ENCODE measurements at places on chromosomes 11 and 22.
A peak's percentile ranks its signal among the peaks of the same experiment; 100 is the strongest.

DNA sequence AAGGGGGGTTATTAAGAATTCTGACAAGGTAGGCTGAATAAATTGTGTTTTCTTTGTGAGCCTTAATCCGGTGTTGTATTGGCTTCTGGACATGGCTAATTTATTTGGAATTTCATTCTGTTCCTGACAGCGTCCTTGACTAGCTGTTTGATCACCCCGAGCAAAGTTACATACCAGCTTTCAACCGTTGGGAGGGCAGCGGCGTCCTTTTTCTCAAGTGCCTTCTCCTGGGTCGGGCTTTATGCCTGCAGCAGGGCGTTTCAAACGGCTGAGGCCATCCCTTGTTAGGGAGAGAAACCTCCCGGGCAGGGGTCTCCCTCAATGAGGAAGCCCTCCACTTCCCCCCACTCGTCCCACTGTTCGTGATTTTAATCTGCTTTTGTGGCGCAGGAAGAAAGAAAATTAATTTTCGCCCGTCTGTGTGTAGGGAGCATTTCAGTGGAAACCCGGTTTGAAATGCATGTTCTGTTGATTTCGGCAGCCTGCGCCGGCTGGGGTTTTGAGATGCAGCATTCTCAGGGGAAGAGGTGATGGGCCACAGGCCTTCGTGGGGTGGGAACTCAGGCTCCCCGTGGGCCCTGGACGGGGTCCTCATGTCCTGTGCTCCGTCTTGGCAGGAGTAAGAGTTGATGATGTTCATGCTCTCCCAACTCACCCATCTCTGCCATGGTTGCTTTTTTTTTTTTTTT is 2.9 kb upstream of the SMIM38 start:
- no peak for DNase-seq

DNA sequence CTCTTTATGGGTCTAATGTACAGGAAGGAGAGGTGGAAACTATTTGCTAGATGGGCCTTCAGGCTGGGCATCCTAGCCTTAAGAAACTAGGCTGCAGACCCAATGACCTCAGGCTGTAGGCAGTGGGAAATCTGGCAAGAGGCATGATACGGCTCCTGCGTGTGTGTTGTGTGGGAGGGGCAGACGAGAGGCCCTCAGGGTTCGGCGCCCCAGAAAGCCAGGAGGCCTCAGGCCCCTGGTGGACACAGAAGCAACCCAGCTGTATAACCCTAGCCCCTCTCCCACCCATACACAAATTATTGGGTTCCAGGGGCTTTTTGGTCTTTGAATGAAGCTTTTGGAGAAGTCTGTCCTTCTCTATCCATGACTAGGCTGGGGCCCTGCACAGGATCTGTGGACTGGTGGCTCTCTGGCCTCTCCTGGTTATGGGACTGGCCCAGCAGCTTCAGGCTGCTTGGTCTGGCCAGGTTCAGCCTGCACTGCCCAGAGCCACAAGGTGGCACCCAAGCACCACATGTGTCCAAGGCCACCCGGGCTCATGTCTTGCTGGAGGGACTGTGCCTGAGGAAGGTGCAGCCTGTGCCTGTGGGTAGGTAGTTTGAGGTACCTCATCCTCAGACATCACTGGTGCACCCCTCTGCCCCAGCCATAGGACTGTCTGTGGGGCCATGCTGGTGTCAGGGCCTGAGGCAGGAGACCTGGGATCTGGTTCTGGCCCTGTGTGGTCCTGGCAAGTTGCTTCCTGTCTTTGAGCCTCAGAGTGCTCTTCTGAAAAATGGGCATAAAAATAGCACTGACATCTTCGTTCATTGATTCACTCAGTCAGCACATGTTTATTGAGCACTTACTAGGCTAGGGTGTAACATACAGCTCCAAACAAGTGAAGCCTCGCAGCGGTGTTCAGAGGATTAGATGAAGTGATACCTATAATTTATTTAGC is 87.5 kb downstream of the RRM1 start:
- no peak for DNase-seq

DNA sequence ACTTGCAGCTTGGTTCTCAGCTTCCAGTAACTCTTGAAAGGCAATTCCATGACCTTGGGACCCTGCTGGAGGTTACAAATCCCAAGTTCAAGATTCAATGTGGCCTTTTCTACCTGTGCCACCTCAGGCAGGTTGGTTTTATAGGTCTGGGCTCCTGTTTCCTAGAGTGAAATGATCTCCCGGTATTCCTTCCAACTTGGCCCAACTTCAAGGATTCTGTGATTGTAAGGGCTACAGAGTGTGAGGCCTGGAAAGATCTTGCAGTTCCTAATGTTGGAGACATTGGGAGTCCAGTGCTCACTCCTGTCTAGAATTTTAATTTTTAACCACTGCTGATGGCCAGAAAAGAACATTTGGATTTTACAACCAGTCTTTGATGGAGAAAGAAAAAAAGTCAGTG is 91.6 kb downstream of the LDLRAD3 start:
- DNase-seq: no peak

DNA sequence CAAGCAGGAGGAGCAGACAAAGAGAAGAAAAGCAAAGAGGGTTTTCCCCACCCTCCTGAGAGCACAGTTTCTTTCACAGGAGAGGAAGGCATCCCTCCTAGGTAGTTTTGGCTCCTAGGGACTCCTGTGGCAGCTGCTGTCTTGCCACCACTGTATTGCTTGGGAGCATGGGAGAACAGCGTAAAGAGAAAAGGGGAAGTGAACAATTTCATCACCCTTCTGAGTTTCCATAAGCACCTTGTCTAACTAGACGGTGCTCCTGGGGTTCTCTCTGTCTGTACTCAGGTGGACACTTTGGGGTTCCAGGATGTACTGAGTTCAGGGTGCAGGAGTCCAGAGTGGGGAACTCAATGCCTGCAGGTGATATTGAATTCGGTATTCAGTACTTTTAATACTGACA is 1430.5 kb downstream of the TBC1D22A start:
- no peak for DNase-seq

- no peak for DNase-seq
These were observed 29.0 kb downstream of the NUP50 start for GRCh38 chr22:45192701-45193187.

- no peak for DNase-seq
These were observed 118.2 kb upstream of the SLC5A12 start for GRCh38 chr11:26839911-26840698.

- DNase-seq: no peak
These were observed 121.9 kb downstream of the ARHGAP42 start for GRCh38 chr11:100808904-100809491.

DNA sequence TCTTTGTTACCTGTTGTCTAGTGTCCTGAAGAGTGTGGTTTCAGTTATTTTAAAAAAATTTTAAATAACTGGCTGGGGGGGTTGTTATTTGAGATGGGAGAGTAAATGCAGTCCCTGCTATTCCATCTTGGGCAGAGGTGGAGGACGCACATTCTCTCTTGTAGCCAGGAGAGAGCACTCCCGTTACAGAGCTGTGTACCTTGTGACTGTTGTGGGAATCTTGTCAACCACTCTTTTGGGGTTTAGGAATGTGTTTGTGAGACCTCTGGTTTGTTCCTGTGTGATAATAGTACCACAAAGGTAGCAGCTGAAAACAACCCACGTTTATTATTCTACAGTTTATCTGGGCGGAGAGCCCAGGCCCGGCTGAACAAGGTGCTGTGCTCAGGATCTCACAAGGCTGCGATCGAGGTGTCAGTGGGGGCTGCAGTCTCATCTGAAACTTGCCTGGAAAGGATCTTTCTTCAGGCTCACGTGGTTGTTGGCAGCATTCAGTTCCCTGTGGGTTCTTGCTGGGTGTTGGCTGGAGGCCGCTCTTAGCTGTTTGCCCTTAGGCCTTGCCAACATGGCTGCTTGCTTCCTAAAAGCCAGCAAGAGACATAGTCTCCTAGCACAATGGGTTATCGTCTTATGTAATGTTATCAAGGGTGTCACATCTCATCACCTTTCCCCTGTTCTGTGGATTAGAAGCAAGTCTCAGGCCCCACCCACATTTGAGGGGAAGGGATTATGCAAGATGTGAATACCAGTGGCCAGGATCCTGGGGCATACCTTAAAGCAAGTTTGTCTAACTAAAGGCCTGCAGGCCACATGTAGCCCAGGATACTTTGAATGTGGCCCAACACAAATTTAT is 20.6 kb downstream of the IGHMBP2 start:
- peak; percentile 7 for DNase-seq

GRCh38 chr22:50684986-50685385 is 12.4 kb downstream of the SHANK3 start:
- DNase-seq: no peak

DNA sequence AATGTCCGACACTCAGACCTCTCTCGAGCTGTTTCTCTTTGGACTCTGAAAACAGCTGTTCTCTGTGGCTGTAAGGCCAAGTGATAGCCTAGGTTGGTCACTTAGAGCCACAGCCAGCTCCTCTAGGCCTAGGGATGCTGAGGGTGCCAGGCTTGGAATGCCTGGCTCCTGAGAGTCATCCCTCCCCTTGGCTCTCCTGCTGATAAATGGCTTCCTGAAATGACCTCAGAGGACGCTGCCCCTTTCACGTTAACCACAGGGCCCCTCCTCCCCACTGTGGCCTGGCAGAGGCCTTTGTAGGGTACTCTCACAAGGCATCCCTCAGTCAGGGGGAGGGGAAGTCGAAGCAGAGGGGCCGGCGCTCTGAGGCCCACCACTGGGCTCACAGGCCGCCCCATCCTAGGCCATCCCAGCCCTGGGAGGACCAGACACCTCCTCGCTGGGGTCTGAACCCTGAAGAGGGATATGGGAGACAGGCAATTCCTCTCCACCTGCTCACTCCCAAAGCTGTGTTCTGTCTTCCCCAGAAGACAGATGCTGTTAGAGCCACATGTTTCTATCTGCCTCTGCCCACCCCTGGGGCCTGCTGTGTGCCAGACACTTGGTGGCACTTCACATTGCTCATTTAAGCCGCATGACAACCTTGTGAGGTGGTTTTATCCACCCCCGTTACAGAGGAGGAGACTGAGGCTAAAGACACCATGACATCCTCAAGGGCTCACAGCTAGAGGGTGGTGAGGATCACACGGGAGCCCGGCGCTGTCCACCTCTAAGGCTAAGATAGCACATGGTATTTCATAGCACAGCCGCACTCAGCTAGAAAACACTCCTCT is 50.9 kb downstream of the ARFGAP3 start:
- DNase-seq: no peak

GRCh38 chr11:130124096-130124495 is 35.5 kb upstream of the ST14 start:
- DNase-seq: peak; percentile 49

- peak; percentile 66 for DNase-seq
These were observed 210.0 kb downstream of the KIRREL3 start for GRCh38 chr11:126790550-126791081.

DNA sequence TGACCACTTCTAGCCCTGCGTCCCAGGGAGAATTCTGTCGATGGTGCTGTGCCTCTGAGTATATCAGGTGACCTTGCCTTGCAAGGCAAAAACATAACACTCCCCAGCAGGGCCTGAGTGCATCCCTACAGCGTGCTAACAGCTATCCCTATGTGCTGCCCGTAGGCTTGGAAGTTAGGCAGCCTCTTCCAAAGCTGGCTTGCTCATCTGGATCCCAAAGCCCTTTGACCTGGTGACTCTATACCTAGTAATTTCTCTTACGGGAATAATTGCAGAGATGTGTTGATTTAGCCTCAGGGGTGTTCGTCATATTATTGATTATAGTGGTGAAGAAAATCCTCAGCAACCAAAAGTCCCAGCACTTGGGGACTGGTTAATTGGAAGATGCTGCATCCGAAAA is 32.6 kb upstream of the CRYBB3 start:
- no peak for DNase-seq

DNA sequence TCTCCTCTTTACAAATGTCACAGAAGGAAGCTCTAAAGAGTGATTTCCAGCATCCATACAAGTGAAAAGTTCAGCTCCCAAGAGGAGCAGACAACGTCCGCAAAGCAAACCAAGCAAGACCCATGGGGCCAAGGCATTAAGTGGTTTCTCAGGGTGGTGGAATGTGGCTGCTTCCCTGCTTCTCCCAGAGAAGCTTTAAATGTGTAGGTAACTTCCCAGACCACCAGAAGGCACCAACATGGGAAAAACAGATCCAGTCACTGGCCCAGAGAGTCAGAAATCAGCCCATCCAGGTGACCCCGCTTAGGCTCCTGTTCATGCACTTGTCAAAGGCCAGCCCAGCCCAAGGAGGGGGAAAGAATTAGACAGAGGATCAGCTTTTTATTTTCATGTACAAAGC is 13.3 kb upstream of the PHF21A start:
- no peak for DNase-seq

DNA sequence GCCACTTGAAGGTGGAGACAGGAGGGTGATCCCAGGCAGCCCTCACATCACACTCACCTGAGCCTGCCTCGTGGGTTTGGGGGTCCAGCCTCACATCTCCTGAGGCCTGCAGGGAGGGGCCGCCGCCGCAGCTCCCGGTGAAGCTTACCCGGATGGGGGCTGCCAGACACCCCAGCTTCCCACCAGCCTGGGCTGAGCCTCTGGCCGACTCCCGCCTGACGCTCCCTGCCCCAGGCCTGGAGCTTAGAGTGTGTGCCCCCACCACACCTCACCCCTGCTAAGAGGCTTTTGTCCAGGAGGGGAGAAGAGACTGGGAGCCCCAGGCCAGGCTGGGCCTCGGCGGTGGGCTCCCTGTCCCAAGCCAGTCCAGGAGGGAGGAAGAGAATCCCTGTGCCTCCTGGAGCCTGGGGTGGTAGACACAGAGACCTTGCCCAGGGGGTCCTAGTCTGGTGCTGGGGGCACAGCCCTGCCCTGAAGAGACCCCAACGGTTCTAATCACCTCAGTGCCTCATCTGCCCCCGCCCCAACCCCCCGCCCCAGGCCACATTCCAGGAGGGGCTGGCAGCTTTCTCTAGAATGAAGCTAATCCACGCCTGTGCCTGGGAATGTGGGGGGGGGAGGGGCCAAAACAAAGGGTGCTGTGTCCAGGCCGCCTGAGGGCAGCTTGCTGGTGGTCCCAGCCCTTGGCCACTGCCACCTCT is at the start of gene SLC16A8:
Gene SLC16A8, minus strand, starts transcription at position 254 of the 701 bp plus-strand sequence. CDS start 1,311 bp downstream, outside the sequence.
- no peak for DNase-seq

GRCh38 chr22:32828150-32828549 is 26.6 kb downstream of the TIMP3 start:
- no peak for DNase-seq

GRCh38 chr11:116114198-116114651 is 610.0 kb upstream of the CADM1 start:
- DNase-seq: no peak

All from midbrain (tissue), 1 donor.